ENCODE measurements at places on chromosomes 12 and 14.

GRCh38 chr12:51189790-51190355 lies 16.9 kb upstream of the TFCP2 start:
- H3K4me1 ChIP-seq = peaks cover 17% of the 10 kb centered on the region
- DNase-seq = no peak
- H3K36me3 ChIP-seq = no peaks in the 10 kb centered on the region
- no peak overlapping the region for H3K4me3 ChIP-seq

GRCh38 chr14:69363964-69364363 lies 34.1 kb downstream of the ERH start:
- H3K4me3 ChIP-seq = no peak overlapping the region
- no peaks in the 10 kb centered on the region for H3K36me3 ChIP-seq
- no peak for DNase-seq
- no peak overlapping the region for H3K27ac ChIP-seq
- no peaks in the 10 kb centered on the region for H3K27me3 ChIP-seq

DNA sequence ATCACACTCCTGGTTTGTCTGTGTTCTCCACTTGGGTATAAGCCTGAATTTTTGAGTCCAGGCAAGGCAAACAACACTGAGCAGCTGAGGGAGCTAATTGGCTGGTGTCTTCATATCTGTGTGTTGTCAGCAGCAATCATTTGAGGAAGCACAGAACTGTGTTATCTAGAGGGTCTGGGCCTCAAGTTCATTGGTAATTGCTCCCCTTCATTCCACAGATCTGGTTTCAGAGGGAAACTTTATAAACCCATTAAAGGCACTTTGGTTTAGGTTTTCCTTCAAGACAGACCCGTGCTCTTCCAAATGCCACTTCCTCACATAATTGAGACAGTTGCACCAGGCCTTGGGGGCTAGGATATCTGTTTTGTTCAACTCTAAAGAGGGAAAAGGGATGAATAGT lies 5.6 kb downstream of the DACT1 start:
- peaks cover 9% of the 10 kb centered on the region for H3K4me1 ChIP-seq
- H3K4me3 ChIP-seq = no peak overlapping the region
- no peaks in the 10 kb centered on the region for H3K36me3 ChIP-seq
- H3K27me3 ChIP-seq = peaks cover 17% of the 10 kb centered on the region
- no peak overlapping the region for H3K27ac ChIP-seq

DNA sequence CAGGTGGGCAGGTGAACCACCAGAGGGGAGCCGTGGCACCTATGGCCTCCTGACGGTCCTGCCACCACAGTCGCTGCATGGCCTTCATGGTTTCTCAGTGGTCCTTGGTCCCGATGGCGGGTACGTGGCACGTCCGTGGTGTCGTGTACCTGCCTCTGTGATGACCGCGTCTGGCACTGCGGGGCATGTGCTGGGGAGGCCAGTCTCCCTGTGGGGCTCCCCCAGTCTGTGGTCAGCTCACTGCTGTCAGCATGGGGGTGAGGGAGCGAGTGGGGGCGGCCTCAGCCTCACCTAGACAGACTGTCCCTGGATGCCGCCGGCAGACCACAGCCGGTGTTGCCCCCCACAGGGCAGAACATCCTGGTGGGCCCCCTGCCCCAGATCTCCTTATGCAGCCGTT lies 267.2 kb downstream of the SEC23A start:
- H3K36me3 ChIP-seq = no peaks in the 10 kb centered on the region
- no peak for DNase-seq
- no peak overlapping the region for H3K4me3 ChIP-seq
- H3K4me1 ChIP-seq = peaks cover 2% of the 10 kb centered on the region
- no peaks in the 10 kb centered on the region for H3K27me3 ChIP-seq
- no peak overlapping the region for H3K27ac ChIP-seq

DNA sequence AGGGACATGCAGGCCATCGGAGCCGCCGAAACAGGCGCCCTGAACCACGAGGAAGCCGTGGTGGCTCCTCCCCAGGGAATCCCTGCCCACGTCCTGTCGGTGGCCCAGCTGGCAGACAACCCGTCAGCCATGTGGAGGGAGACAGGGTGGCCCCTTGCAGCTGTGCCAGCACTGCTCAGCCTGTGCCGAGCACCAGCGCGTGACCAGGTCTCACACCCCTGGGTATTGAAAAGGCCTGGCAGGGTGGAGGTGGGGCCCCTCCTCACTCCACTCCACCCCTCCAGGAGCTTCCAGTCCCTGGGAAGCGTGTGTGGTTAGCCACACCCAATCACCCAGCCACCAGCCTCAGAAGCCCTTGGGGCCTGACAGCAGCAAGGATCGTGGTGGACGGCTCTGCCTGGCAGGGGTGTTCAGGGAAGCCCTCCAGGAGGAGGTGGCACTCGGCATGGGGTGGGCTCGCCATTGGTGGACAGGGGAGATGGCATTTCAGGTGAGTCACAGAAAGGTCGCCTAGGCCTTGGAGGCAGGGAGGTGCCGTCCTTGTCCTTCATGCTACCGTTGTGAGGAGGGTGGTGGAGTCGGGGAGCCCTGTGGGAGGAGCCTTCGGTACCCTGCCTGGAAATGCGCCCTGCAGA lies 12.3 kb upstream of the DLK1 start:
- no peak overlapping the region for H3K27ac ChIP-seq
- H3K4me3 ChIP-seq = no peak overlapping the region
- peaks cover 42% of the 10 kb centered on the region for H3K4me1 ChIP-seq
- peaks cover 6% of the 10 kb centered on the region for H3K27me3 ChIP-seq
